Activated CD4-positive, alpha-beta memory T cell treated with anti-CD3 and anti-CD28 coated beads for 36 hours (primary cell): ENCODE measurements at places on chromosomes 5 and 9. TPM values are rescaled to one million over a fixed set of nuclear protein-coding genes. Genes with fewer than 3 reads are reported as not detected.

FGD3 gene
- total RNA-seq: 47.7 TPM

PCDHA4 gene
- total RNA-seq: not detected

GRXCR2 gene
- not detected for total RNA-seq

TMOD1 gene
- 1.7 TPM for total RNA-seq

NMRK1 gene
- 41.2 TPM for total RNA-seq

FOXD4 gene
- total RNA-seq: not detected

SMIM32 gene
- not detected for total RNA-seq

TAF11L5 gene
- not detected for total RNA-seq

CRB2 gene
- total RNA-seq: not detected

PCDHB11 gene
- not detected for total RNA-seq

TBC1D2 gene
- total RNA-seq: 5.2 TPM

HAVCR2 gene
- total RNA-seq: 24.3 TPM

FGF1 gene
- not detected for total RNA-seq

NMUR2 gene
- total RNA-seq: not detected

CD180 gene
- total RNA-seq: 0.07 TPM
